ENCODE measurements at places on chromosomes 4 and X. TPM values are rescaled to one million over a fixed set of nuclear protein-coding genes. Genes with fewer than 3 reads are reported as not detected.

The ADGRG4 gene
- not detected for total RNA-seq

DNA sequence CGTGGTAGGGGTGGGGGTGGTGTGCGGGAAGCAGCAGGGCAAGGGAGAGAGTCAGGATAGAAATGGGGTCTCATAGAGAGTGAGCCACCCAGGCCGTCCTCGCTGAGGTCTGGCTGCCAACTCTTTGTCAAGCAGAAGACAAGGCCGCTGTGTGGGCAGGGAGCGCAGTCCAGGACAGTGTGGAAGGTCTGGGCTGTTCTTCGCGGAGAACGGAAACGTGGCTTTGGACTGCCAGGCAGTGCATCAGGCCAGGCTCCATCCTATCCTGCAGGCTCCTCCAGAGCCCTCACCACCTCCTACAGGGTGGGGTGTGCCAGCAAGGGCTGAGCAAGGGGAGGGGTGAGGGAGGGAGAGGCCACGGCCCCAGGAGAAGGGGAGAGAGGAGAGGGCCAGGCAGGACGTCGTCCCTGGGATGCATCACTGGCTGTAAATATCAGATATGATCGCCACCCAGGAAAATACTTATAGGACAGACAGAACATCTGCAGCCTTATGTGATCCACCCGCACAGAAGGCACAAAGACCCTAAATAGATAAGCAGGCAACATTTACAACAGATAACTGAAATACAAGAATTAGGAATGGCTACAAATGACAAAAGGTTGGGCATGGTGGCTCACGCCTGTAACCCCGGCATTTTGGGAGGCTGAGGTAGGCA is 85.3 kb downstream of the ABLIM2 start:
- H3K27me3 ChIP-seq, result no peaks in the 10 kb centered on the region
- no peak overlapping the region for H3K4me3 ChIP-seq
- DNase-seq, result no peak
- no peaks in the 10 kb centered on the region for H3K36me3 ChIP-seq

- no peaks in the 10 kb centered on the region for H3K27me3 ChIP-seq
- H3K4me1 ChIP-seq, result no peaks in the 10 kb centered on the region
- no peak overlapping the region for H3K27ac ChIP-seq
These were observed 56.4 kb downstream of the PGRMC1 start for GRCh38 chrX:119292445-119292844.

DNA sequence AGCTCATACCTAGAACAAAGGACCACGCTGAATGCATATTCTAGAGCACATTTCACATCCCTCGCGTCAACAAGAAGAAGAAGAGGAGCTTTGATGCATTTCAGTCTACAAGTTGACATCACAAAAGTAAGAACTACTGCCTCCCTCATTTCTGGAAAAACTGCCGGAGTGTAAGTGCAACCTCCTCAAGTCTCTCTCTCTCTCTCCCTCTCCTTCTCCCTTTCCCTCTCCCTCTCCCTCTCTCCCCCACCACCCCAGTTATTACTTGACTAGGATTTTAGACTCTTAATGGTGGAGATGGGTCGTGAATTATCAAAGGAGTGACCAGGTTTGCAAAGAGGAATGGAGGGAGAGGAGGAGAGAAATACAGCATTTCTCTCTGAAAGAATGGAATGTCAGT is 1.4 kb upstream of the IRS4 start:
- H3K4me1 ChIP-seq, result peaks cover 4% of the 10 kb centered on the region
- H3K27ac ChIP-seq, result no peak overlapping the region
- no peak overlapping the region for H3K4me3 ChIP-seq

- H3K27ac ChIP-seq, result no peak overlapping the region
- H3K4me1 ChIP-seq, result no peaks in the 10 kb centered on the region
- no peak overlapping the region for H3K4me3 ChIP-seq
- DNase-seq, result no peak
These were observed 33.5 kb upstream of the SLITRK4 start for GRCh38 chrX:143669395-143669794.

Data from B cell (primary cell).